ENCODE measurements at places on chromosomes 1 and 21. TPM values are rescaled to one million over a fixed set of nuclear protein-coding genes. Genes with fewer than 3 reads are reported as not detected.

Gene PDE4B
- total RNA-seq: 200 TPM

DNA sequence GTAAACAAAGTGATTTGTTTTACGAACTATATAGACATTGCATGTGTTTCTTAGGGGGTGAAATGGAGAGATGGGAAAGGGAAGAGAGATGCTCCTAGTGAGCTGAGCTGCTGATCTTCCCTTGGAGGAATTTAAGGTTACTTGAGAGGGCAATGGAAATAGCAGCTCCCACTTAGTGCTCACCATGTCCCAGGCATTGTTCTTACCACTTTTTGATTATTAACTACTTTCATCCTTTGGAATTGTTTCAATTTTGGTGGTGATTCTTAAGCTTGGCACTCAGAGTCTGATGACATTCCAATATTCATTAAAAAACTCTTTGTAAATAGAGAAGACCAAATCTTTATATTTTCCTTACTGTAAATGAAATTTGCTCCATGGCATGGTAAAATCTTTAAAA is 124.9 kb downstream of the ITSN1 start:
- DNase-seq: no peak

DNA sequence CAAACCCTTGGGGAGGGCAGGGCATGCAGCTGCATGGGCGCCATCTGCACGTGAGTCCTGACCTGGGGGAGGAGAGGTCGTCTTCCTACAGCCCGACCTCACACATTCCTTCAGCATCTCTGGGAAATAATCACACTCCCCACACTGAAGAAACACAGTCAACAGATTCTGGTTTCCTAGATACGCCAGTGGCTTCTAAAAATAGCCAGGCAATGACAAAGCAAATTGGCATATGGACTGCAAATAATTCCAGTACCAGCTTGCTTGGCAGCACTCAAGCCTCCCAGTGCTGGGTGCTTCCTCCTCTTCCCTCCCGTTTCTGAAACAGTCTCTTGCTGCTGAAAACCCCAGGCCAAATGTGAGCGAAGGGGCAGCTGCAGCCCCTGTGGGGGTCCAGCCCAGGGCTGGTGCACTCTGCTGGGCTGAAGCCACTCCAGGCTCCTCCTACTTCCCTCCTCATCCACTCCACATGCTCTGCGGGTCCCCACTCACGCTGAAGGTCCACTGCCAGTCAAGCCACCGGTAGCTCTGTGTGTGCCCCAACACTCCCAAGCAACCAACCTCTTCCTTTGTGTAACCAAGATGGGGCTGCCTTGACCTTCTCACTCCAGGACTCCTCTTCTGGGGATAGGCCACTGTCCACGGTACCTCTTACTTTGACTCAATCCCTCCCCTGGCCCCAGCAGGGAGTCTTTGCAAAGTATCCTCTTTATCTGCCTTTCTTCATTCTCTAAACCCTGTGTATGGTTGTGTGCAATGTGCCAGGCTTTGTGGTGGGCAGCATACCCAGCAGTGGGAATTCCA is 69.0 kb downstream of the KCND3 start:
- DNase-seq: no peak

- DNase-seq: no peak
Measured at GRCh38 chr1:60225486-60225885, 151.9 kb upstream of the C1orf87 start.

DNA sequence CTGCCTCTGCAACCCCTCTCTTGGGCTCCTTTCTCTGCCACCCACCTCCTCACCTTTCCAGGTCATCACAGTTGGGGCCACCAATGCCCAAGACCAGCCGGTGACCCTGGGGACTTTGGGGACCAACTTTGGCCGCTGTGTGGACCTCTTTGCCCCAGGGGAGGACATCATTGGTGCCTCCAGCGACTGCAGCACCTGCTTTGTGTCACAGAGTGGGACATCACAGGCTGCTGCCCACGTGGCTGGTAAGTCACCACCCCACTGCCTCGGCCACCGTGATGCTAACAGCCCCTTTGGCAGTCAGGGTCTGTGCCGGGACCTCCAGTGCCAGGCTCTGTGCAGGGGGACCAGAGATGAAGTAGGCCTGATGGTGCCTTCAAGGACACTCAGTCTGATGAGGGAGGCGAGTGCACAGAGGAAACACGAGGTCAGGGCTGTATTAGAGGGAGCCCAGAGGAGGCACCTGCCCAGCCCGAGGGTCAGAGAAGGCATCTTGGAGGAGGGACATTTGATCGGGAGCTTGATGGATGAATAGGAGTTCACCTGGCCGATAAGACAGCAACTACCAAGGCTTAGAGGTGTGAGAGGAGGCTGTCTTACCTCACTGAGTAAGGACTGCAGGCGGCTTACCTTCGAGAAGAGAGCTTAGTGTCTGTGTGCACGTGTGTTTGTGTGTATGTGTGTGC is 18.1 kb downstream of the PCSK9 start:
- no peak for DNase-seq

Gene MARCKSL1
- 27.5 TPM for total RNA-seq

DNA sequence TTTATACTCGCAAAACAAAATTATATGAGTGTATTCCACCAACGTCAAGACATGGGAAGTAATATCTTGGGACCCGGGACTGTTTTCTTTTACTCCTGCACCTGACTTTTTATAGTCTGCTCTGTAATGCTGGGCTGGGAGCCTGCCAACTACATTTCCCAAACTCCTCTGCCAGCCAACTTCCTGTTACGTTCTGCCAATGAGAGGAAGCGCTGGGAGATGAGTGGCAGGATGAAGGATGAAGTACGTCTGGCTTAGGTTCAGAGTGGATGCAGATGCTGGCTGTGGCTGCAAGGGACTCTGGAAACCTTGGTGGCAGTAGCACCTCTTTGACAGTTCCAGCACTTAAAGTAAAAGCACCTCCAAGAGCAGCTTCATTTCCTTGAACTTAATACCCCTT is 59.6 kb downstream of the USP24 start:
- DNase-seq: no peak

Gene PLPP3
- total RNA-seq: not detected
